T-helper 17 cell (primary cell): ENCODE measurements at places on chromosomes 7 and 10. TPM values are rescaled to one million over a fixed set of nuclear protein-coding genes. Genes with fewer than 3 reads are reported as not detected.

- no peak for DNase-seq
These were observed 444.7 kb downstream of the DGKB start for GRCh38 chr7:14457568-14458453.

DNA sequence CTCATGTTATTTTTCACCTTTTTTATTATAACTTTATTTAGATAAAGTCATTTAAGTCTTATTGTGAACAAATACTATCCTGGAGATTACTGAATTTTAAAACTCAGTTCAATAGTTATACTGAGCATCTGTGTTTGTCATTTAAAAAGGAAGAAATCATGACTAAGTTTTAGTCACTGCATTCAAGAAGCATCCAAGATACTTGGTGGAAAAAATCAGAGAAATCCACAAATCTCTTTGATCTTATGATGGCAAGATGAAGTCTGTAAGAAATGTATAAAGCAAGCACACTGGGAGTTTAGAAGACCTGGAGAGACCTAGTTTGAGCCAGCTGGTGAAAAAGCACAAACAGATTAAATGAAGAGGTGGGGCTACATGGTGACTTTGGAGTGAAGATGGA is 529.8 kb upstream of the IGFBP3 start:
- no peak for DNase-seq

DNA sequence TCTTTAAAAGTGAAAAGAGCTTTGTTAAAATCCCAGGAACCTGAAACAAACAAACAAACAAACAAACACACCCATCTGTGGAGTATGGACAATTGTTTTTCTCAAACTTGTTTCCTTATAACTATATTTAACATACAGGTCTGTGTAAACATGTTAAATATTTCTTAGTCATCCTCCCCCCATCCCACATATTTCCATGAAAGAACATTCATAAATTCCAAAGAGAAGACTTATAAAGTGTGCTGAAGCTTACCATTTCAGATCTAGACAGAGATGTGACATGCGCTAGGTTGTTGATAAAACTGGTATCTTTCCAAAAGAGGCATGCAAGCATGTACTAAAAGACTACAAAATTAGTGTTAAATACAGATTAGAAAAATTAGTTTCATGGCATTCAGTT is 6.5 kb downstream of the FKBP14 start:
- DNase-seq: no peak

- no peak for DNase-seq
These were observed 106.8 kb upstream of the FAM133B start for GRCh38 chr7:92697012-92697411.

DNA sequence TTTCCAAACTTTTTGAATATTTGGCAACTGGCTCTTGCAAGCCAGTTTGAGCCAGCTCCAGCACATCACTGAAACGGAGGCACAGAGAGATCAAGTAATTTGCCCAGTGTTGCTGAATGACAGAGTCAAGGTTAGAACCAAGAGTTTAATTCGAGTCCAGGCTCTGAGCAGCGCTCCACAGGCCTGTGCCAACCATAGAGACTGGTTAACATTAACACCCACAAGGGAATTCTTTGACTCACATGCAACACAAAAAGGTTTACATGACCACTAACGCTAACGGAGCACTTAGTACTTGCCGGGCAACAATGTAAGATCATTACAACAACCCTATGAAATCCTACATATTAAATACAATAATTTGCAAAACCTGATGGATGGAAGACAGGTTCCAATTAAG is 1.5 kb downstream of the RGS10 start:
- no peak for DNase-seq

DNA sequence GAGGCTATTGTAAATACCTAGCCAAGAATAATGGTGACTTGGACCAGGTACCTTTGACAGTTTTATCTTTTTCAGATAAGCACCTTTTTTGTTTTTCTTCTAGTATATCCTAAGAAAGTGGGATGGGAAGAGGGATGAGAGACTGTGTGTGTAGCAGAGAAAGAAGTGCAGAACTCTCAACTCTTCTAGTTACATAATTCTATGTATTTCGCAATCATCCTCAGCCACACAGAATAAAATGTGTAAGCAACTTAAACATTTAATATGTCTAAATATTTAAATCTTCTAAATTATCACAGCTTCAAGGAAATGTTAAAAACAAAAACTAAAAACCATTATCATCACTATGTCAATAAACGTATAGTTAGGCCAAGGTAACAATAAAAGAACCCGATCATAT is 42.6 kb upstream of the GSAP start:
- DNase-seq: no peak

DNAJC12 gene
- not detected for total RNA-seq

DNA sequence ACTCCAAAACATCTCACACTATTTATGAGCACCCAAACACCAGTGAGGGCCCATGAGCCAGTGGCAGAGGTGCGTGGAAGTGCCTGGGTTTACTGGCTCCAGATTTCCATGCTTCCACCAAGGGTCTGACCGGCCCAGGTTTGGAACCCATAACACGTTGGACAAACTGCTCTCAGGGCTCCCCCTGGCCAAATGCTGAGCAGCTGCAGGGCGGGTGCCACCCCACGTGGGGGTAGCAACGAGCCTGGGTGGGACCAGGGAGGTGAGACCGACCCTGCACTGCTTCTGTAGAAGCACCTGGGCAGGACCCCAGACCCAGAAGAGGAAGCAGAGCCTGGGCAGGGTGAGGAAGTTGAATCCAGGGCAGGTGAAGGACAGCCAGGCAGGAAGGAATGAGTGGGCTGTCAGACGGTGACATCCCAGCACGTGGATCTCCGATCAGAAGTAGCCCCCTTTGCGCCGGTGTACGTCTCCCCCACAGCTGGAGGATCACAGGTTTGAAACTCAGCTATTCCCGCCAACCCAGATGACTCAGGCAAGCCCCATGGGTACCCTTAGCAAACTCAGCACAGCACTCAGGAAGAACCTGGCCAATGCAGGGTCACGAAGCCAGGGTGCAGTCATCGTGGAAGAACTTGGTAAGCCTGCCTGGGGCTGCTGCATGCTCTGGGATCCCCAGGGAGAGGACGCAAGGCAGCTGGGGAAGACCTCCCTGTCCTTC is 100.4 kb upstream of the DDC start:
- no peak for DNase-seq

- no peak for DNase-seq
These were observed 34.5 kb upstream of the ING3 start for GRCh38 chr7:120916121-120916520.
